ENCODE measurements at places on chromosomes 4 and X. TPM values are rescaled to one million over a fixed set of nuclear protein-coding genes. Genes with fewer than 3 reads are reported as not detected.

DGKK gene
- total RNA-seq: 0.11 TPM

FAM120C gene
- total RNA-seq: 9.2 TPM

CCKAR gene
- total RNA-seq: 4.1 TPM

NHSL2 gene
- 2.3 TPM for total RNA-seq

BRS3 gene
- total RNA-seq: not detected

- no peak for DNase-seq
Observed at GRCh38 chr4:77284036-77284435, 127.0 kb downstream of the CCNG2 start.

DNA sequence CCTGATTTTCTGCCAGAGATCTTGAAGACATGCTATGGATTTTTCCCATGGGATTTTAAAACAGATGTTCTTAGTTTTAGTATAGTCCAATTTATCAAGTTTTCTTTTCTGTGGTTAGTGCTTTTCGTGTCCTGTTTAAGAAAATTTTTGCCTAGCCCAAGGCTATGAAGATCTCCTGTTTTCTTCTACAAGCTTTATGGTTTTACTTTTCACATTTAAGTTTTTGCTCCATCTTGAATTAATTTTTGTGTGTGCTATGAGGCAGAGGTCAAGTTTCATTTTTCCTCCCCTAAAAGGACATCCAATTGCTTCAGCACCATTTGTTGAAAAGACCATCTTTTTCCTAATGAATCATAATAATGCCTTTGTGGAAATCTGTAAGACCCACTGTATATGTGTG is 65.6 kb downstream of the POLR2B start:
- no peak for DNase-seq

DNA sequence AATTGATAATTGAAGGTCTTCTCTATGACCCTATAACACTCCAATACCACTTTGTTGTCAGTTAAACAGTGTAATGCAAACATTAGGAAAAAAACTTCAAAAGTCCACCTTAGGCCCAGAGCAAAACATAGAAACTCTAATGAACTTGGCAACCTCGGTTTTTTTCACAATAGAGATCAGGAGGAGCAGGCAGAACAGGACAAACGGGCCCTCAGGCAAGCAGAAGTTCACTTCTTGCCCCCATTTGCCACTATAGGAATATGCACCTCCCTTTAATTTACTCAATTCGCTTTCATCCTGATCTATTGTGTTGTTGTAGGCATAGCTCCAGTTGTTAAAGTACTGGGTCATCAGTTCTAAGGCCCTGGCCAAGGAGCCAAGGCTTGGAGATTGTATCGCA is 18.2 kb downstream of the ACOX3 start:
- no peak for DNase-seq

GRCh38 chrX:101287402-101287801 is 3.7 kb downstream of the TAF7L start:
- peak; percentile 19 for DNase-seq

DNA sequence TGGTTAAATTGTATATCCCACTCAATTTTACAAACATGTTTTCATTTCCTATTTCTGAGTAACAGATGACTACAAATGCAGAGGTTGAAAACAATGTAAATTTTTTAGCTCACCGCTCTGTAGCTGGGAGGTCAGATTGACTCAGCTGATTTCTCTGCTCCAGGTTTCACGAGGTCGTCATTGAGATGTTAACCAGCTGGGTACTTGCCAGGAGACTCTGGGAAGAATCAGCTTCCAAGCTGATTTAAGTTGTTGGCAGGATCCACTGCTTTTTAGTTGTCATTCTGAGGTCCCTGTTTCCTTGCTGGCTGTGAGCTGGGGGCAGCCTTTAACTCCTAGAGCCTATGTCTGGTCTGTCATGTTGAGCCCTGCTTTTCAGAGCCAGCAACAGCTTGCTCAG is 864.3 kb upstream of the AGA start:
- peak; percentile 6 for DNase-seq

DNA sequence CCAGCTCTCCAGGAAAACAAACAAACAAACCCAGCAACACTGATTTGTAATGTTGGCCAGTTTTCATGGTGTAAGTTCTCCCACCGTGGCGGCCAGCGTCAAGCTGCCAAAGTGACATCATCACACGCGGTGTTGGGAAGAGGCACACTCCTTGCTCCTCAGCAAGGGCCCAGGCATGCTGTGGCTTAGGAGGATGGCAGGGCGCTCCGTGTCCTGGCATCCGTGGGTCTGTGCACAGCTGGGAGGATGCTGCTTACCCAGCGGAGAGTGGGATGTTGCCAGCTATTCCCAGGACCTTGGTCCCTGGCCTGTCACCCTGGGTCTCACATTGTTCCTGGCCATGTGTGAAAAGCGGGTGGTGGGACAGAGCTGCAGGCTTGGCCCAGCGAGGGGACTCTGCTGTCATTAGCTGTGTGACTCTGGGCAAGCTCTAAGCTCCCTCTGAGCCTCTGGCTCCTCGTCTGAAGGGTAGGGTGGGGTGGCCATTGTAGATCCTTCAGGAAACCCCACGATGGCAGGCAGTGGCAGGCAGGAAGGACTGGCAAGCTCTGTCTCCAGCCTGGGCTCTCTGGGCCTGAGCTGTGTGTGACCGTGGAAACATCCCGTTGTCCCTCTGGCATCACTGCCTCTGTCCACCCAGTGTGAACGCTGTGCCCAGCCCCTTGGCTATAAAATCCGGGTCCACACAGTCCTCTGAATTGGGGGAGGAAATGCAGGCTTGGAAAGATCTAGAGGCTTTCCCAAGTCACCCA is 10.8 kb downstream of the PSAPL1 start:
- no peak for DNase-seq

DNA sequence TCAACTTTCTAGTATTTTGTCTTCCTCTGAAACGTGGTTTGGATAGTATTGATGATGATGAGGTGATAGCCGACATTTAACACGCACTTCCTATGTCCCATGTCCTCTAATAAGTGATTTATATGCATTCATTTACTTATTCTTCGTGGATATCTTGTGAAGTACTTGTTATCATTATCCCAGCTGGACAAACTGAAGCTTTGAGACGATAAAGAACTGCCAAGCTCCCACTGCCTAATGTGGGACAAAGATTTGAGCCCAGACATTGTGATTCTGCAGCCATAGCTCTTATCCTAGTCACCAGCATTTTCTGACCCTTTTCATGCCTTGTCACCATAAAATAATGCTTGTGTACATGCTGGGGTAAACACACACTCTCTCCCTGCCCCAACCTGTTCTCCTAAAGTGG is 92.5 kb downstream of the RAPGEF2 start:
- DNase-seq: no peak

DNA sequence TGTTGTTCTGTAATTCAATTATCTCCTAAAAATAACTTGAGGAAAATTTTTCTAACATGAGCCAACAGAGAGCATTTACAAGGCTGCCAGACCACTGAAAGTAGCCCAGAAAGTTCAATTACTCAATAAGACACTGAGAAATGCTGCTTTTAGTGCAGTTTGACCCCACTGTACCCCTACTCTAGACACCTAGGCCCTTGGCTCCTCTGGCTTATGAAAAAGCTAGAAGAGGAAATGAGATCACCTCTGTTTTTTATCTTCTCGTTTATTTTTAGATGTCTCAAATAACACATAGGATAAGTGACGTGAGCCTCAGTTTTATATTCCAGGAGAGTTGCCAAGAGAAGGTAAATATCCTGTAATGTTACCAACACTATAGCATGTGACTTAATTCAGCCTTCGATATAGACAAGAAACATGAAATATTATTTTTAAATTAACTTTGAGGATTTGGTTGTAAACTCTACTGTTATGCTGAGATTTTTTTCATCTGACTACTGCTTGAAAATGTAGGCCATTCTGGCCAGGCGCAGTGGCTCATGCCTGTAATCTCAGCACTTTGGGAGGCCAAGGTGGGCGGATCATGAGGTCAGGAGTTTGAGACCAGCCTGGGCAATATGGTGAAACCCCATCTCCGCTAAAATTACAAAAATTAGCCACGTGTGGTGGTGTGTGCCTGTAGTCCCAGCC is 24.4 kb downstream of the TNIP3 start:
- DNase-seq: peak; percentile 17

DNA sequence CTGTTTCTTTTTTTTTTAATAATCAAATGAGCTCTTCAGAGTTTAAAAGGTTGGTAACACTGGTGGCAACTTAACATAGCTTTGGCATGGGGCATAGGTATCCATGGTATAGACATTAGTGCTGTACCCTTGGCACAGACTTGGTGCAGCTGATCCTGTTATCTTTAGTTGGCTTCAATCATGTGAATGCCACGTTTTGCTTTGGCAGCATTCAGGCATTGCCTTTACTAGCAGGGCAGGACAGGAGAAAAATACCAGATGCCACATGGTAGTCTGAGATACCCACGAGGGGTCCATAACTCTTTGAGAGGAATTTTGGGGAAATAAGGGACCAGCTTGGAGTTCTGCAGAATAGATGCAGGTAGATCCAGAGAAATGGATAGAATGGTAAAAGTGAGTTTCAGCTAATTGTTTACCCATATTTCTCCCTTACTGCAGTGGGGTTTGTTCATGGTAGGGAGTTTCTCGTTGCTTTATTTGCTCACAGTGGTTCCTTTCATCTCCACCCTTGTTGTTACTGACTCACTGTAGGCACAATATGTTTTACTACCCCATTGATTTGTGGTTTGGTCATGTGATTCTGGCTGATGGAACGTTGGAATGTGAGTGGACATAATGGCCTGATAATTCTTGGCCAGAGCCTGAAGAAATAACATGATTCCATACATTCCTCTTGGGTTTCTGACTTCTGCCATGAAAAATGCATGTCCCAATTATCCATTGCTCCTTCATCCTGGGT is 342.7 kb downstream of the GLUD2 start:
- DNase-seq: peak; percentile 52

- DNase-seq: no peak
Observed at GRCh38 chrX:150694738-150695410, 1.7 kb downstream of the MTMR1 start.

GRCh38 chrX:39677978-39678791 is 419.6 kb downstream of the BCOR start:
- DNase-seq: no peak

Measured in Daoy (cell line).